ENCODE measurements at places on chromosomes 5 and 9.

DNA sequence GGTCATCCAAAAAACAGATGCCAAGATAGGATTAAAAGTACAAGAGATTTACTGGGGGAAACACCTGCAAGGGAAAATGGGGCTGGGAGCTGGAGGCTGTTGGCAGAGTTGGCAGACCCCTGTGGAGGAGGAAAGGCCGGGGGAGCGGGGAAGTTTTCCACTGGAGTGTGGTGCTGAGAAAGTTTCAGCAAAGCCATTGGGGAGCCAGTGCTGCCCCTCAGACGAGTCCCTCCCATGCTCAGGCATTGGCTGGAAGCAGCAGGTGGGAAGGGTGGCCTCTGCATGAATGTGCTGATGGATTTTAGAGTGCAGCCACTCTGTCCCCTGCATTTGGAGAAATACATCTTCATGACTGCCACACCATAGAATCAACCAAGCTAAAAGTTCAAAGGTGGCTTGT is 52.8 kb downstream of the TTC1 start:
- DNase-seq, result no peak

DNA sequence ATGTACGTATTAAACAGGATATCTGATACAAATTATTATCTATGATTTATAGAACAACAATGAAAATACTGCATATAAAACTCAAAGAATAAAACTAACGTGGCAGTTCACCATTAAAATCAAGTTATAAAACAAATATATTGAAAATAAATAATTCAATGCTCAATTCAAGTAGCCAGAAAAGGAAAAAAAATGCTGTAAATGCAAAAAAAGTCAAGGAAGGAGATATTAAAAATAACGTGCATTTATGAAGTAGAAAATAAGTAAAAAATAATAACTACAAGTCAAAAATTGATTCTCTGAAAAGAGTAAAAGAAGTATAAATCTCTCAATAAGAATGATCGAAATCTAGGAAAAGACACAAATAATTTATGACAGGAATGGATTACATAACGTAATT is 460.5 kb upstream of the CD180 start:
- no peak for DNase-seq

GRCh38 chr5:159956074-159956473 is 39.8 kb downstream of the ADRA1B start:
- DNase-seq, result no peak

DNA sequence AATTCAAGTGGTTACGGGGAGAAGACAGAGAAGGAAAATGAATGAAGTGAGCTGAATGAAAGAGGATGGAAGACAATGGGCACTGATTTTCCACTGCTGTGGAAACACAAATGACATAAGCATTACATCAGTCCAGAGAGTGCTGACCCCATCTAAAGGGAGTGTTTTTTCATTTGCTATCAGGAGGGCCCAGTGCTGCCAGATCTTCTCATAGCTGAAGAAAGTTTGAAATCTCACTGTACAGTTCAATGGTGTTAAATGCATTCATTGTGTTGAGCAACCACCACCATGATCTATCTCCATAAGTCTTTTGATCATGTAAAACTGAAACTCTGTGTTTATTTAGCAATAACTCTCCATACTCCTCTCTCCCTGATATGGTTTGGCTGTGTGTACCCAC is 41.5 kb upstream of the STARD4 start:
- DNase-seq, result no peak

DNA sequence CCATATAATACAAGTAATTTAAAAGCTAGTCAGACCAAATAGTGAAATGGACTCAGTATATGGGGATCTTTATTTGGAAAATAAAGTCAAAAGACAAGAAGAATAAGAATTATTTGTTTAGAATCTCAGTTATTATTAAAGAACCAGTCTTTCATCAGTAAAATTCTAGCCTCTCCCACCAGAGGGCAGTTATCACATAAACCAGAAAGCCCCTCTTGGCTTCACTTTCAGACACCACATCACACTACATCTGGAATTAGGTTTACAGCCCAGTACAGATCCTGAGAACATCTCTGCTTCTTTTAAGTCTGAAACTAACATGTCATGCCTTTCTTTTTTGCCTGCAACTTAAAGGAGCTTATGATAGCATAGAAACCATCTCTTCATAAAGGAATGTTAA is 12.2 kb upstream of the HSPB3 start:
- no peak for DNase-seq

DNA sequence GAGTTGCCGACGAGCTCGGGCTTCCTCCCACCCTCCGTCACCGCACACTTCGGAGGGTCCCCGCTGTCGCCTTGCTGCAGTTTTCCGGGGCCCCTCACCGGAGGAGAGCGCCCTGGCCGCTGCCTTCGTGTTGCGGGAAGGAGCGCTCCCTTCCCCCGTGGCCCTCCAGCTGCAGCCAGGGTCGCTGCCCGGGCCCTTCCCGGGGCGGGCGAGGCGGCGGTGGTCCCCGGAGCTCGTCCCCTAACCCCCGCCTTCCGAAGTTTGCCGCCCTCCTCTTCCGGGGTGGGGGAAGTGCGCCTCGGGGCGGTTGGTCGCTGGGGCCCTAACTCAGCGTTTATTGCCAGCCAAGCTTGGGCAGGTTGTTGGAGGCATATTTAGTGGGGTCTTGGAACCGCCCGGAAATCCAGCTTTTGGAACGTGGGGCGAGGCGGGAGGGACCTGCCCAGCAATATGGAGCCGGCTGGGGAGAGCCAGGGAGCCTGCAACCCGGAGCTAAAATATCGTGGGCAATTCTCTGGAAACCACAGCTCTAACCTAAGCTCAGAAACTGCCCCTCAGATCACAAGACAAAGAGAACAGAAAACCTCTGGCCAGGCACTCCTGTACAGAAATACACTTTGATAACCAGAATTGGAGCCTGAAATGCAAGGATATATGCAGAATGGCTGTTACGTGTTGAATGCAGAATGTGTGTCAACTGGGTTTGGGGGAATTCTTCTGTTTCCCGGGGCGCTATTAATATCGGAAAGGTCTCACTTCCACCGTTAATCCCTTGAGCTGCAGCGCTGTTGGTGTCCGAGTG is 890 bp downstream of the PIK3R1 start:
- peak; percentile 53 for DNase-seq

DNA sequence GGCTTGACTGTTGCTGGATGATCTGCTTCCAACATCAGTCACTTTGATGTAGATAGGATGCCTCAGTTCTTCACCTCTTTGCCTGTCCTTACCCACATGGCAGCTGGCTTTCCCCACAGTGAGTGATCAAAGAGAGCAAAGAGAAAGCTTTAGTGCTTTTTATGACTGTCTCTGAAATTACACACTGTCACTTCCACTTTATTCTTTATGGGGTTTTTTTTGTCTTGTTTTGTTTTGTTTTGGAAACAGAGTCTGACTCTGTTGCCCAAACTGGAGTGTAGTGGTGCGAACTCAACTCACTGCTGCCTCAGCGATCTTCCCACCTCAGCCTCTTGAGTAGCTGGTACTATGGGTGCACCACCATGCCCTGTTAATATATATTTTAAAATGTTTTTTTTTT is 32.4 kb upstream of the C5orf24 start:
- no peak for DNase-seq

DNA sequence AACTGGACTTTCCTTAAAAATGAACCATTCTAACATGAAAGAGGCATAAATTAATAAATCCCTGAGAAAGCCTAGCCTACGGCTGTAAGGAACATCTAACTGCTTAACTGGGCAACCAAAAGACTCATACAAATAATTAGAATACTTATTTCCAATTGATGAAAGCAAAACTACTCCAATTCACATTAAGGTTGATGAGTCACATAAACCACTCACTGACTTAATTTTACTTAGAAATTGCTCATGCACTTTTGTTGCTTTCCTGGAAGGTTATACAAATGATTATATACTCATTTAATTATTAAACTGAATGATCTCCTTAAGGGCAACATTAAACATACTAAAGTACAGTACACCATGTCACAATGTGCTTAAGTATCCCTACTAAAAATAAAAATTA is 101.9 kb downstream of the NFIB start:
- DNase-seq, result no peak

GRCh38 chr9:24462951-24463350 is 82.7 kb downstream of the IZUMO3 start:
- DNase-seq, result no peak

- DNase-seq, result no peak
Observed at GRCh38 chr5:14744296-14745187, 80.0 kb downstream of the OTULIN start.

- no peak for DNase-seq
Observed at GRCh38 chr9:18869725-18870124, 163.3 kb downstream of the SAXO1 start.

DNA sequence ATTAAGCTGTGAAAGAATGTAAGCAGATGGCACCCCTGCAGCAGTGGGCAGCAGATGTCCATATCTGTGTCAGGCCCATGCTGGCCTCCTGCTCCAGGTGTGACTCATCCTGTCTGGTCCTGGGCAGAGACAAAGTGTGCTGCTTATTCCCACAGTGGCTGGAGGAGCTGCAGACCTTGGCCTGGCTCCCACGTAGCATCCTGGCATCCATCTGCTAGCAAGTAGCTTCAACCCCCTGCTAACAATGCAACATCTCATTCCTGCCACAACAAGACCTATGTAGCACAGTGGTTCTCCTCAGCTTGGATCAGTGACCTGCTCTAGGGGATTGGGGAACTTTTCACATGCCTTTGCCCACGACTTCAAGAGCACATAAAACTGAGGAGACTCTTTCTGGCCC is 126.4 kb upstream of the SLC12A2 start:
- DNase-seq, result no peak

GRCh38 chr9:131838530-131839280 is 98.8 kb upstream of the RAPGEF1 start:
- DNase-seq, result no peak

DNA sequence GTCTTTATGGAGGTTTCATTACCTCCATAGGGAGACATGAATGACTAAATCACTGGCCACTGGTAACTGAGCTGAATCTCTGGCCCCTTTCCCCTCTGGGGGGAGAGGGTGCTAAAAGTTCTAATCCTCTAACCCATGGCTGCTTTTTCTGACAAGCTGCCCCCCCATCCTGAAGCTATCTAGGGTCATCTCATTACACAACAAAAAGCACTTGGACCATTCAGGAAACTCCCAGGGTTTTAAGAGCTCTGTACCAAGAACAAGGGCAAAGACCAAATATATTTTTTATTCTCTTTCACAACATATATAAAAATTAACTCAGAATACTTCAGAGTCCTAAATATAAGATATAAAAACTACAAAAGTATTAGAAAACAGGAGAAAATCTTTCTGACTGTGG is 14.3 kb downstream of the AUH start:
- DNase-seq, result no peak

DNA sequence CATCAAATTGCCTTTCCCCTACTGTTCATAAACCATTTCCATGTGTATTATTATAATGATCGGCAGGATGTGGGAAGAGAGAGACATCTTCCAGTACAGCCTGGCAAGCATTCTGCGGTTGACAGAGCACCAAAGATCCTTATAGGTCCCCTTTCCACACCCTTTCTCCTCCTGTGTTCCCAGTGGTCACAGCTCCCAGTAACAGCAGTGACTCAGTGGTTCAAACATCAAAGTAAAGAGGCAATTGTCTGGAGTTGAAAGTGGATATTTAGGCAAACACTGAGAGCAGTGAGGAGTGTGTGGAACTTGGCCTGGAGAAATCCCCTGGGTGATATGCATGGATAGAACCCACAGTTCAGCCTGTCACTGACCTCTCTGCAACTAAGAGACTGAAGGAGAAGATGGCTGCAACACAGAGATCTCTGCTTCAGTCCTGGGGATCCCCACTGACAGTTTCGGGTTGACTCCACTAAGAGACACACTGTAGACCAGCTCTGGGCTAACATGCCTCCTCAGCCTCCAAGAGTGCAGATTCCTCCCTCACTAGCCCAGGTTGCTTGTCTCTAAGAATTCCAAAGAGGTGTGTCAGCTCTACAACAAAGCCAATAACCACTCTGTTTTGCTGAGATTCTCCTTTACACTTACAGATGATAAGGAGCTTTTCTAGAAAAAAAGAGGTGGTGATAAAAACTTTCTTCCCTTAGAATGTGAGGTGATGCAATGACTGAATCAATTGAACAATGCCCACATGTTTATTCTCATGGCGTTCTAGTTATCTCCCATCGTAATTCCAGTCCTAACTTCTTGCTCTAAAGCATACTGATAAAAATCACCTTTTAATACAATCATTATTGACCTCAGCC is 94.4 kb upstream of the IL6ST start:
- no peak for DNase-seq

- no peak for DNase-seq
Observed at GRCh38 chr5:84430079-84430478, 45.4 kb upstream of the EDIL3 start.

GRCh38 chr9:127915801-127916719 is 781 bp downstream of the ST6GALNAC4 start:
- no peak for DNase-seq

DNA sequence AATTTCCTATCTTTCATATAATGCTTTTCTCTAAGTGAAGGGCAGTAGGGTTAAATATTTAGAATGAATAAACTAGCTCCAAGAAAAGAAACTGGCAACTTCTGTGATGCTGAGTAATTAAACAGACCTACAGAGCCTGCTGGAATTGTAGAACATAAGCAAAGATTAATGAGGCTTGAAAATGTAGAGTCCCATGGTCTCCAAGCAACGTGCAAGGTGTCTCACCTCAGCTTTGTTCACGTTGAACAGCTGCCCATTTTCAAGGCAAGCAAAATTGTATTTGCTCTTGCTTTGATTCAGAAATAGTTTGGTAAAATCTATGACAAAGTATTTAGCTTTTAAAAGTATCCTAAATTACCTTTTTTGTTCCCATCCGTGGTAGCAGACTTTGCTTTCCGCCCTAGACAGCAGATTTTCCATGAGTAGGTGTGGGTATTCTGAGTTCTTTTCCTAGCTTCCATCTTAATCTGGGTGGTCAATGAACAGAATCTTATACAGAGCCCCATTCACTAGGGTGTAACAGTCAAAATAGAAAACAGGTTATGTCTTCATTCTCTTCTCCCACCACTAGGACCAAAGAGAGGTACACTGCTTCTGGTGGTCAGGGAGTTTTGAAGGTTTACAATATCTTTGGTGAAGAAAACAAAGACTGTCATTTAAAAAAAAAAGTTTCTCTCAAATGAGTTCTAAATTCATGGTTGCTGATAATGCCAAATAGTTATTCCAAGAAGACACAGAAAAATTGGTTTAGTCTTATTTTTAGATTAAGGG is 52.1 kb upstream of the TYRP1 start:
- no peak for DNase-seq

GRCh38 chr5:88092958-88093605 is 175.6 kb downstream of the TMEM161B start:
- no peak for DNase-seq

- no peak for DNase-seq
Observed at GRCh38 chr5:135569755-135570452, 8.9 kb downstream of the CXCL14 start.

GRCh38 chr5:107871023-107871422 is 200.3 kb upstream of the EFNA5 start:
- no peak for DNase-seq

DNA sequence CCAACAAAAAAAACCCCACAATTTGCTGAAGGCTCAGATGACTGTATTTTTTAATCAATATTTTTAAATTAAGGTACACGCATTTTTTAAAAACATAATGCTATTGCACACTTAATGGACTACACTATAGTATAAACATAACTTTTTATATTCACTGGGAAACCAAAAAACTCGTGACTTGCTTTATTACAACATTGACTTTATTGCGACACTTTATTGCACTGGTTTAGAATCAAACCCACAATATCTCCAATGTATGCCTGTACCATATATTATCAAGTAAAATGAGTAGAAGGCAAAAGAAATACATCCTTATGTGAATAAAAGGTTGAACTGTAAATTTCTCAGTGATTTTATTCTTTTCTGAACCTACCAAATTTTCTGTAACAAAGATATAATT is 53.7 kb downstream of the RICTOR start:
- DNase-seq, result no peak

GRCh38 chr5:146101646-146102045 is 3.7 kb downstream of the PLAC8L1 start:
- no peak for DNase-seq
